ENCODE measurements at places on chromosomes 4 and X.

GRCh38 chr4:8906991-8907595 is 35.5 kb upstream of the HMX1 start:
- DNase-seq, result peak; percentile 5

GRCh38 chr4:100635899-100636298 is 118.1 kb upstream of the EMCN start:
- no peak for DNase-seq

DNA sequence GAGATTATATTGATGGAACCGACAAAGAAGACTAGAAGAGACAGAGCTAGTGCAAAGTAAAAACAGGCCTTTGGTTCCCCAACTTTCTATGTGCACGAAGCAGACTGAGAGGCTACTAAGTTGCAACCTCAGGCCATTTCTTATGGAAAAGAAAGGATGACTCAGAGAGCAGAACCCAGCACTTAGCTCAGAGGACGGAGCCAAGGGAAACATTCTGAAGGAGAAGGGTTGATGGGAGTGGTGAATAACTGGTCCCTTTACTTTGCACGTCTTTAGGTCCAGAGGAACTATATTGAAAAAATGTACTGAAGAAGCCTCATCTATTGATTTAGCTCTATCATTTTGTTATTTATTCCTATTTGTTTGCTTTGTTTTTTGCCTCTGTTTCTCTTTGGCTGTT is 182.1 kb downstream of the CPE start:
- no peak for DNase-seq

DNA sequence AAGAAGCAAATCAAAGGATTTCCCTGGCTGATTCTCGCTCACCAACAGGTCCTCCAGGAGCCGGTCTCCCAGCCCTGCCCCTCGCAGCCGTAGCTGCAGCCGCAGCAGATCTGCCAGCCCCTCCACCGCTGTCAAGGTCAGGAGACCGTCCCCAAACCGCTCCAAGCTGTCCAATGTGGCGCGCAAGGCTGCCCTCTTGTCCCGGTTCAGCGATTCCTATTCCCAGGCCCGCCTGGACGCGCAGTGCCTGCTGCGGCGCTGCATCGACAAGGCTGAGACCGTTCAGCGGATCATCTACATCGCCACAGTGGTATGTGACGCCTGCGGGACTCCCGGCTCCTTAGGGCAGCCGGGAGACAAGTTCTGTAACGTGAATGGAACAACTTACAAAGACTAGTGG is 25.6 kb downstream of the SPATA18 start:
- DNase-seq, result peak; percentile 37

GRCh38 chrX:136147315-136147901 is at the start of gene FHL1:
FHL1 (plus strand) TSS chrX:136147533.
- peak; percentile 72 for DNase-seq

- no peak for DNase-seq
These were observed 17.3 kb downstream of the STIM2 start for GRCh38 chr4:26877961-26878360.

Measured in lung (tissue), 17 donors.